ENCODE measurements at places on chromosomes 5 and 9. TPM values are rescaled to one million over a fixed set of nuclear protein-coding genes. Genes with fewer than 3 reads are reported as not detected.
A peak's percentile ranks its signal among the peaks of the same experiment; 100 is the strongest.

DNA sequence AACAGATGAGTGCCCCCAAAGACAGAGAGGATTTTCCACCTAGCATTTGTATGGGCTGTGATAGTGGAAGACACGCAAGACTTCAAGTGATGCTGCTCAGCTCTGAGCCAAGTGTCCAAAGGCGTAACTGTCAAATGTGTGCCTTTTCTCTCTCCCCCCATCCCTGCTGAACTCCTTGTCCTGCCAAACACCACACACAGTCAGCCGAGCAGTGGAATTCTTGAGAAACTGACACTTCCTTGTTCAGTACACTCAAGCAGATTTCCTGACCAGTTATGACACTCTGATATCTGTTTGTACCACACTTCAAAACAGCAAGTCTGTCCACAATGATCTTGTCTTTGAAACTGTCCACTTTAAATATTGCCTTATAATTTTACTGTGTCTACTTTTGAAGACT is 166.4 kb downstream of the PIK3R1 start:
- no peak for DNase-seq

The C5orf52 gene
- not detected for total RNA-seq

The TEX48 gene
- not detected for total RNA-seq

DNA sequence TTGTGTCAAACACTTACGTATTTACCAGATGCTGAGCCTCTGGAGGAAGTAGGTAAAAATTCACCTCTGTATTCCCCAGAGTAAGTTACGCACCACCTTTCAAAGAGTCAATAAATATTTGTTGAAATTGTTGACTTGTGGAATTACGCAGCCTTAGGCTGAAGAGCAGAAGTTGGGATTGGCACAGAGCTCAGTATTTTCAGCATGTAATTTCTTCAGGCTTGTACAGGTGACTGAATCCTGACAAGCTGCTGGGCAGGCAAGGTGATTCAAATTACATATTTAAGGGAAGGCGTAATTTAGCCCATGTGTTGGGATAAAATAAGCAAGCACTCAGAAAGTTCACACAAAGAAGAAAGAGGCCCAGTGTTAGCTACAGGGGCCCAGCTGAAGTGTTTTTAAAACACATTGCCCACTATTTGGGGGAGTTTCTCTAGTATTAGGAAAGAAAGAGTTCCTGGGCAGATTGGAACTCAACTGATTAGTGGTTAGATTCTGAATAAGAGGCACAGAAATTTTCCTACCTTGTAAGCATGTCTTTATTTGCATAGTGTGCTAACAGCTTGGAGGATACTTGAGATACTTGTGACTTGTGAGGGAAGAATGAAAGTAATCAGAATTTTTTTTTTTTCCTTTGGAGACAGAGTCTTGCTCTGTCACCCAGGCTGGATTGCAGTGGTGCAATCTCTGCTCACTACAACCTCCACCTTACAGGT is 165.3 kb upstream of the FBXL7 start:
- DNase-seq = no peak

The C1QTNF3 gene
- total RNA-seq = 87.9 TPM

The TGFBI gene
- 394 TPM for total RNA-seq

The MEGF9 gene
- 18.3 TPM for total RNA-seq

GRCh38 chr5:154794525-154795234 is 39.5 kb downstream of the LARP1 start:
- no peak for DNase-seq

DNA sequence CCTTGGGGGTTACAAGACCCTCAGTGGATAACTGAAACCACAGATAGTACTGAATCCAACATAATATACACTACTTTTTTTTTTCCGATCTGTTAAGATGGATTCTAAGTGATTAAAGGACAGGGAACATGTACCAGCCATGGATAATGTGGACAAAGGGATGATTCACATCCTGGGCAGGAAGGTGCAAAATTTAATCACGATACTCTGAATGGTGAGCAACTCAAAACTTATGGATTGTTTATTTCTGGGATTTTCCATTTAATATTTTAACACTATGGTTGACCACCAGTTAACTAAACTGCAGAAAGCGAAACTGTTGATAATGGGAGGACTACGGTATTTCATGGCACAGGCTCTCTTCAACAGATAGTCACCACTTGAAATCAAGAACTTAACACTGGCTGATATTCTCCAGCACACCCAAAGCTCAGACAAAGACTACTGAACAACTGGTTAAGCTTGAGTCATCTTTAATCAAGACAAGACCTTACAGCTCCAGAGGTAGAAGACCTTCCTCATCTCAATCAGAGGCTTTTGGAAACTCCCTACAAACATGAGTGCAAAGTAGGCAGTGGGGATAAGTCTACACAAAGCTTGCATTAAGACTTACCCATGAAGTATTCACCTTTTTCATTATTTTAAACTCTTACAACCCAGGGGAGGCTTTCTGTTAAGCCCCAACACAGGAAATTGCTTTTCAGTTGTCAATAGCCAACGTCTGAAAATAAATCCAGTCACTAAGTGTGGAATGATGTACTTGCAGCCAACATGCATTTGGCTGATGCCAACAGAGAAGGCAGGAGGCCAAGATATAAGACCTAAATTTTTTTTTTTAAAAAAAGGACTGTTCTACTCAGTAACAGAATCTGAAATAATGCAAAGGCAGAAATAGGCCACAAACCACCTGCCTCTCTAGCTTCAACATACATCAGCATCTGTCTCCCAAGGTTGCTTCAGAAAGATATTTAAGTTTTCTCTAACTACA is 78.7 kb downstream of the ELAVL2 start:
- DNase-seq = no peak

GRCh38 chr5:34740389-34740806 is 84.3 kb downstream of the RAI14 start:
- peak; percentile 71 for DNase-seq

The CCDC180 gene
- total RNA-seq = 10.0 TPM

DNA sequence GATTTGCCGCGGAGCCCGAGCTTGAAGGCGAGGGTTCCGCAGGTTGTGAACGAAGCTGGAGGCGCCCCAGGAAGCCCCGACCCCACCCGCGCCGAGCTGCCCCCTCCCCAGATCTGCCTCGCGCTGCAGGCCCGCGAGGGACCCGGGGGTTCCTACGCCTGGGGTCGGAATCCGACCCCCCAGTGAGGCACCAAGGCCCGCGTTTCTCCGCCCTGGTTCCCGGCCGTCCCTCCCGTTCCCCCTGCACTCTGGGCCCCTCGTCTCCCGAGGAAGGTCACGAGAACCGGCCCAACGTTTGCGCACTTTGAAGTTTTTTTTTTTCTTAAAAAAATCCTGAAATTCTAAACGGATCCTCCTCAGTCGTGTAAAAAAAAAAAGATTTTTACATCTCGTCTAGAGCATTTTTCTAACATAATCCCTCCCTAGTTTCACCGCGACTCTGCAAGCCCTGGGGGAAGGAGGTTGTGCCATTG is 880 bp upstream of the GFPT2 start:
- DNase-seq = no peak

GRCh38 chr9:132947756-132948155 is 3.3 kb upstream of the TSC1 start:
- DNase-seq = no peak

The C8G gene
- total RNA-seq = 1.0 TPM

The IGFBPL1 gene
- total RNA-seq = 3.0 TPM

The CRB2 gene
- total RNA-seq = 0.42 TPM

GRCh38 chr5:33807771-33808170 is 84.0 kb downstream of the ADAMTS12 start:
- DNase-seq = no peak
